BJ (cell line): ENCODE measurements at places on chromosomes 4 and X. TPM values are rescaled to one million over a fixed set of nuclear protein-coding genes. Genes with fewer than 3 reads are reported as not detected.

GRCh38 chr4:116480546-116480945, 604.8 kb downstream of the TRAM1L1 start:
- no peak for DNase-seq

- DNase-seq, result no peak
Observed at GRCh38 chr4:129488427-129488826, 392.5 kb downstream of the C4orf33 start.

DNA sequence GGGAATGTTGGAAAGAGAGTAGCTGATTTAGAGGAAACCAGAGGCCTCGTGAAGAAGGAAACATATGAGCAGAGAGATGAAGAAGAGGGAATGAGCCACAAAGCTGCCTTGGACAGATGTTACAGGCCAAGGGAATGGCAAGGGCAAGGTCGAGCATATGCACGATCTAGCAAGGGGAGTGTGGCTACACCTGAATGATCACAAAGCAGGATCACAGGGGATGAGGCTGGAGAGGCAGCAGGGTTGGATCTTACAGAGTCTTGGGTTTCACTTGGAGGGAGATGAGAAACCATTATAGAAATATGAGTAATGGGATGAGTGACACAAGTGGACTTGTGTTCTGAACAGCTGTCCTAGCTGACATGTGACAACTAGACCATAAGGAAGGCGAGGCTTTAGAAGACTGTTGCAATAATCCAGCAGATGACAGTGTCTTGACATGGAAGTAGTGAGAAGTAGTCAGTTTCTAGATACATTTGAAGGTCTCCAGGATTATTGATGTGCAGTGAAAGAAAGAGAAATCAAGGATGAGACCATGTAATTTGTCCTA, 58.7 kb downstream of the RASGEF1B start:
- DNase-seq, result no peak

- no peak for DNase-seq
Observed at GRCh38 chr4:107213880-107214279, 177.8 kb upstream of the DKK2 start.

- DNase-seq, result no peak
Observed at GRCh38 chrX:133921764-133922389, 63.5 kb downstream of the GPC3 start.

GRCh38 chrX:129747533-129747932, 8.8 kb downstream of the XPNPEP2 start:
- no peak for DNase-seq

Gene TIGD2
- polyA plus RNA-seq, result 4.1 and 7.2 TPM in 2 replicates

Gene SYP
- 0.07 and 0.10 TPM in 2 replicates for polyA plus RNA-seq

Gene GUCY1A1
- 0.23 and 0.38 TPM in 2 replicates for polyA plus RNA-seq

Gene CFI
- polyA plus RNA-seq, result 1.3 and 3.0 TPM in 2 replicates

Gene AADAT
- 7.8 and 9.7 TPM in 2 replicates for polyA plus RNA-seq
